ENCODE measurements at places on chromosomes 1 and 21.
A peak's percentile ranks its signal among the peaks of the same experiment; 100 is the strongest.

GRCh38 chr1:224393294-224393693, 36.6 kb downstream of the CNIH4 start:
- DNase-seq, result no peak

DNA sequence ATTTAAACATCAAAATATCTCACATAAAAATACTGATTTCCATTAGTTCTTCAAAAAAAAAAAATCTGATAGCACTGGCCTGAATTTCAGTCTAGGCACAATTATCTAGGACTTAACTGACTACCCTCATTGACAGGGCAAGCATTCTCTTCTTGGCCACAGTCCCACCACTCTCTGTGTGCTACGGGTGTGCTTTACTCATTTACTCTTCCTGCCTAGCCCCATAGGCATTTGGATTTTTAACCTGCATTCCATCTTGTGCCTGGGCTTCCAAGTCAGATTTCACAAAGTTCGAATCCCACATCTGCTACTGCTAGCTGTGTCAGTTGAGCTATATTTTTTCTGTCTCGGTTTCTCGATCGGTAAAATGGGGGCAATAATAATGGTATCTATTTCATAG, 38.0 kb downstream of the PTPN14 start:
- no peak for DNase-seq

DNA sequence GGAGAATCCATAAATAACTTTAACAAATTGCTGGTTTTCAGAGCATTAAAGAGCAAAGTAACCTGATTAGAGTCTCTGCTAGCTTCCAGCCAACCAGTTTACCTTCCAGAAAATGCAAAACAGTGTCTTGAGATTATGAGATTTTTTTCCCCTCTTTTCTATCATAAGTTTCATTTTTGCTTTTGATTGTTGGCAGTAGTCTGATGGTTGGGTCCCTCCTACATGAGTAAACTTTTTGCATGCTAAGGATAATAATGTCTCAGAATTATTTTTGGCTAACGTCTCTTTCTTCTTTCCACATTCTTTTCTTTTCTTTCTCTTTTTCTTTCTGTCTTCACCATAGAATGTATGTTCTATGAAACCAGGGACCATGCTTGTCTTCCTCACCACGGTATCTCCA, 6.3 kb upstream of the ADAMTS5 start:
- no peak for DNase-seq

DNA sequence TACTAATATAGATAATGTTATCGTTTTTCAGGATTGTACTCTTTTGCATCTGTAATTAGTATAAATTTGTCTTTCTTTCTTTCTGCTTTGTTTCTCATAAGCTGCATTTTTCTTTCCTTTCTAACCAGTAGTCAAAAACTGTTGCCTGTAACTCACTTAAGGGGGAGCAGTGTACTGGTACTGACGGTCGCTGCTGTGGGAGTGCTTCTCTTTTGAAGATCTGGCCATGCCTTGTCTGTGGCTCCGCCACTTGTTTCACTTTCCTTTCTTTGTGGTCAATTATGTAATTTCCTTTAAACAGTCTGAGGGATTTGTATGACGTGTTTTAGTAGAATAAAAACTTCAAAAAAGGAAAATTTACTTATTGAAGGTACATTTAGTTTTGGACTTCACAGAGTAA, 37.0 kb downstream of the MIA3 start:
- DNase-seq, result peak; percentile 80

DNA sequence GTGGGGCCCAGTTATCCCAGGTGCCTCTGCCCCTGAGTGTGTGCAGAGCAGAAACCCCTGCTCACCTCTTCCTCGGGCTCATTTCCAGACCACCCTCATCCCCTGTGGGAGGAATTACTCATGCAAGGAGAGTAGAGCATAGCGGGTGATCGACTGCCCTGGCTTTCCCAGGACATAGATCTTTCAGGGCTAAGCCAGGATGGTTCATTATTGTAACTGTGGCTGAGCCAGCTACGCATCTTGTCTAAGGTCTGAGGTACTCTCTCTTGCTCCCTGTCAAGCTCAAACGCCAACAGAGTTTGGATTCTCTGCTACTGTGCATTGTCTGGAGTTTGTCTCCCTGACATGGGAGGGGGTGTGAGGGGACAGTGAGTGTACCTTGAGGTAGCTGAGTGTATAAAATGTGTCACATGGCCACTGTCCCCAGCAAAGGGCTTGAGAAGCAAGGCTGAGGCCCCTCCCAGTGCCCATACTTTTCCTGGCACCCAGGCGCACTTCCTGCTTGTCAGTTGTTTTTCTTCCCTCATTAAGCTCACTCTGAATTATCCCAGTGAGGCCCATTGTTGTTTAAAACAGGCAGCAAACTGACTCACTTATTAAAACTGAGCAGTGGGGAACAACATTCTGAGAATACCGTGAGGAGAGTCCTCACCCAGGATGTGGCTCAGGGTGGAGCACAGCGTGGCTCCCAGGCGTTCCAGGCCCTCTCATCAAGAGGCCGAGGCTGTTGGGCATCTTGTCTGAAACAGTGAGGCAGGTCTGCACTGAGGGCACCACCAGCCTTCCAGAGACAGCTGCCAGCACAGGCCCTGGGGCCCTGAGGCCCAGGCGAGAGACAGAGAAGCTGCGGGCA, 92.9 kb downstream of the LAMC2 start:
- no peak for DNase-seq

DNA sequence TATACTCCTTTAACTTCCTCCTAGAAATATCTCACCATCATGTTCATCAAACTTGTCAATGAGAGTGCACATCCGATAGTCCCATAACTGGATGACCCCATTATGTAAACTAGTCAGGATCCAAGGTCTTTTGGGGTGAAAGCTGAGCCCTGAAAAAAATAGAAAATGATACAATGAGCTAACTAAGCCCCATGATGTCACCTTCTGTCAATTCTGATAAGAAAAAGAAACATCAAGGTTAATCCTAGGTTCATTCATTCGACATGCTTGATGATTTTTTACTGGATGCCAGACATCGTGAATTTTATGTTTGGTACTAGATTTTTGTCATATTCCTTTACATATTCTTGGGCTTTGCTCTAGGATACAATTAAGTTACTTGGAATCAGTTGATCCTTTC, 2.9 kb downstream of the COPA start:
- DNase-seq, result no peak

GRCh38 chr1:146012703-146013558, 8.6 kb downstream of the HJV start:
- DNase-seq, result peak; percentile 71

DNA sequence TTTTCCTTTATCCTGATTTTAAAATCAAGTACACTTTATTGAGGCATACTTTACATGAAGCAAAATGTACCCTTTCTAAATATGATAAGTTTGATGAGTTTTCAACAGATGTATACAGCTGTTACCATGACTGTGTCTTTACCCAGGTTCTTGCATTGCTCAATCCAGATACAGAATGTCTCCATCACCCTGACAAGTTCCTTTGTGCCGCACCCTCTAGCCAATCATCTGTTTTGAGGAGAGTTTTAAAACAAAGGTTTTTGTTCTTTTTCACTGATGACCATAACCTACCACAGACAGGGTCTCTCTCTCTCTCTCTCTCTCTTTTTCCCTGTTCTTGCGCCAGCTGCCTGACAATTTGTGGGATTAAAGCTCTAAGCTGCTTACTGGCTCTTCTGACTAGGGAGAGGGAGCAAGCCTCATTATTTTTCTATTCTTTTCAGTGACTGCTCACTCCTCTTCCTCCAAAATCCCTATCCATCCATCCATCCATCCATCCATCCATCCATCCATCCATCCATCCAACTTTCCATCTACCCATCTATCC, 1.2 kb upstream of the KCNE1 start:
- no peak for DNase-seq

All from CD4-positive, alpha-beta T cell treated with Interleukin-6 at 100 ng/mL for 8 hours (primary cell).